ENCODE measurements at places on chromosomes 6 and 20. TPM values are rescaled to one million over a fixed set of nuclear protein-coding genes. Genes with fewer than 3 reads are reported as not detected.

VGLL2 gene
- not detected for total RNA-seq

MED23 gene
- 27.4 TPM for total RNA-seq

SLC44A4 gene
- not detected for total RNA-seq

ANKRD66 gene
- total RNA-seq = not detected

OR12D3 gene
- not detected for total RNA-seq

COL9A3 gene
- not detected for total RNA-seq

ROS1 gene
- total RNA-seq = not detected

EDN1 gene
- total RNA-seq = 0.24 TPM

EDN3 gene
- not detected for total RNA-seq

BICRAL gene
- total RNA-seq = 7.8 TPM

BHLHE23 gene
- total RNA-seq = not detected

SPEF1 gene
- not detected for total RNA-seq

SMLR1 gene
- total RNA-seq = not detected

SNHG17 gene
- 72.9 TPM for total RNA-seq

PAX1 gene
- not detected for total RNA-seq

GPR6 gene
- total RNA-seq = not detected

LRRN4 gene
- not detected for total RNA-seq

Data from activated naive CD4-positive, alpha-beta T cell treated with anti-CD3 and anti-CD28 coated beads for 36 hours (primary cell).